ENCODE measurements at places on chromosomes 6 and 20.
A peak's percentile ranks its signal among the peaks of the same experiment; 100 is the strongest.

DNA sequence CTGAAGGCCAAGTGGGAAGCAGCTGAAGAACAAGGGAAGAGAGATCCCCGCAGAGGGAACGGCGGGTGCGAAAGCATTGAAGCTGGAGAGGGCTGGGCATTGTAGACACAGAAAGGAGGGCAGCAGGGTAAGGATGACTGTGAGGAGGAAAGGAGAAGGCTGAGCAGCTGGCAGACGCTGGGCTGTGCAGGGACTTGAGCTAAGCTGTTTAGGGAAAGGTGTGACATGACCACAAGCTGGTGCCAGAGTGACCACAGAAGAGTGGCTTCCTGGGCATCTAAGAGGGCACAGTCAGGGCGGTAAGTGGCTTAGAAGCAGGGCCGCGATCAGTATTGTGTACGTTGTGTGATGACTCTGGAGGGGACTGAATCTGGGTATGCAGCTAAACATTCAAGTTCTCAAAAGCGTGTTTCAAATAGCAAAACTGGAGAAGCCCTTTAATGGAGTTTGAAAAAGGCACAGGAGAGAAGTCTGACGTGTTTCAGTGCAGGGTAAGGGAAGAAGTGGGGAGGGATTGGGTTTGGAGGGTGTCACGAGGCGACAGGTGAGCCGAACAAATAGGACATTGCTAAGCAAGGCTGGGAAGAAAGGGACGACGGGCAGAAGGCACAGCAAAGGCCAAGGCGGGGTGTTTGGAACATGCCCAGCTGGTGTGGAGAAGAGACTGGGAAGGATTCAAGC lies 46.1 kb upstream of the ARFGEF2 start:
- DNase-seq, result no peak

- no peak for DNase-seq
These were observed 57.1 kb upstream of the NNAT start for GRCh38 chr20:37463726-37464494.

DNA sequence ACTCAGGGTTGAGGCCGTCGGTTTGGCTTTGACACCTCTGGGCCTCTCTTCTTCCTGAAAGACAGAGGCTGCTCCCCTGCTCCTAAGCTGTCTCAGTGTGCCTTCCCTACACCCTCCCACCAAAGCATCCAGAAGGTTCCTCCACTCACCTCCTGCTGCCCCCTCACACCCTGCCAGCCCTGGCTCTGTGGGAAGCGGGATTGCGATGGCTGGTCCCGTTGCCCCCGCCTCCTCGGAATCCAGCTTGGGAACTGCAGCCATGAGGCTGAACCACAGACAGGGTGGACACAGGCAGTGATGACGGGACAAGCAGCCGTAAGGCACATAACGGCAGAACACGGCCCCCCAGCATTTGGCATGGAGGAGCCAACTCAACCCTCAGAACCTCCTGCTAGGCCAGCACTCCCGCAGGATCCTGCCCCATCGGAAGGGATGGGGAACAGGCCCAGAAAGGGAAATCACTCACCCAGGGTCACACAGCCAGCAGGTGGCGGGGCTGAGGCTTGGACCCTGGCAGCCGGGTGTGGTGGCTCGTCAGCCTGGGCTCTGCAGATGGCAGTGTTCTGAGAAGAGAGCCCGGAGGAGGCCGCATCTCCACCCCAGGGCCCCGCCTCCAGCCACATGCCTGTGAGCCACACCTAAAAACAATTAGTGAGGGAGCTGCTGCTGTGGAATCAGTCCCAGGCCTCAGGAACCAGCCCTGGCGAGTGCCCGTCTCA lies 139.6 kb downstream of the PHACTR3 start:
- no peak for DNase-seq

GRCh38 chr6:2111162-2111677 lies 134.2 kb downstream of the GMDS start:
- no peak for DNase-seq

GRCh38 chr6:168666699-168667427 lies 225.9 kb downstream of the SMOC2 start:
- DNase-seq, result no peak

- no peak for DNase-seq
These were observed 38.2 kb downstream of the SAMD5 start for GRCh38 chr6:147546501-147547368.

DNA sequence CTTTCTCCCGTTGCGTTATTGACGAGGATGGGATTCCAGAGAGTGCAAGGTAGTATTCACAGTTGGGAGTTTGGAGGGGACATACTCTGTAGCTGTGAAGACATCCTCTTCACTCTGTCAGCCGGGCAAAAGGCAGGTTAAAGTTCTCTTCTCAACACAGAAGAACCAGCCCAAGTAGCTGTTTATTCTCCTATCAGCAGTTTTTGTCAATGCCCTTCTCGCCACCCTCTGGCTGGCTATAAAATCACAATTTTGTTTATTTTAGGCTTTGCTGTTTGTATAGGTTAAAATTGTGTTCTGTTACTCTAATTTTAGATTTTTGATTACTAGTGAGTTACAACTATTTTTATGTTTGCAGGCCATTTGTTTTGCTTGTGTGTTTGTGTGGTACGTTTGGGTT lies 37.9 kb upstream of the MAS1 start:
- DNase-seq, result no peak

GRCh38 chr6:30862156-30862875 lies 22.0 kb upstream of the DDR1 start:
- no peak for DNase-seq

GRCh38 chr6:89734526-89734925 lies 85.1 kb downstream of the MDN1 start:
- no peak for DNase-seq

GRCh38 chr6:157430834-157431233 lies 49.8 kb downstream of the ZDHHC14 start:
- no peak for DNase-seq

DNA sequence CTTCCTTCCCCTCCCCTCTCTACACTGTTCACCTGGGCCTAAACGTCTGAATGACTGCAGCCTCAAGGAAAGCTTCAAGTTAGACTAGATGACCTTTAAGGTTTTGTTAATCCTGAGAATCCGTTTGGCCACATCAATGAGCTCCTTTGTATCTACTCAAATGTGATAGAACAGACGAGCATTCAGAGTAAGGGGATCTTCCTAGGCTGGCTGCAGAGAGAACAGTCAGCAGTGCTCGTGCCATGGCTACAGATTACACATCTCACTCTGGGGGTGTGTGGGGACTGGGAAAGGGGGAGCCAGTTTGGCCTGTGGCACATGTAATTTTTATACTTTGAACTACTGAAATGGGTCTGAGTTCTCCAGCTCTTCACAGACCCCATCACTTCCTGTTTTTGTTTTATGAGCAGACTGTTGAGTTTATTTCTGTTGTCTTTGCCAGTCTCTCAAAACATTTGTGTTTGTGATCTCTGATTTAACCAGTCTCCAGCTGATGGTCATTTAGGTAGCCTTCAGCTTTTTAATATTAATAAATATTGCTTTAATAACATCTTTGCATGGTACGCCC lies 50.9 kb downstream of the KCNS1 start:
- DNase-seq, result no peak

DNA sequence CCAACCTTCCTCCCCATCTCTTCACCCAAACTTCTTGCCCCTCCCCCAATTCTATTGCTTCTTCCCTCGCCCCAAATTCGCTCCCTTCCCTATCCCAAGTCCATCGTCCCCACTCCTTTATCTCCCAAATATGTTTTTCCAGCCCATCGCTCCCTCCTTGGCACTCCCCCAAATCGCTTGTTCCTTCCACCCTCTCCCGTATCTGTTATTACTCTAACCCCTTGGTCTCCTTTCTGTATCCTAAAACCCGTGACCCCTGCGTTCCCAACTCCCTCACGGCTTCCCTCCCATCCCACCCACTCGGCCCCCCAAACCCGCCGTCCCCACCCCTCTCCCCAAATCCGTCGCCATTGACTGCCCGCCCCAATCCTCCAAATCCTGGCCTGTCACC lies 584 bp downstream of the MTCH1 start:
- DNase-seq, result no peak

DNA sequence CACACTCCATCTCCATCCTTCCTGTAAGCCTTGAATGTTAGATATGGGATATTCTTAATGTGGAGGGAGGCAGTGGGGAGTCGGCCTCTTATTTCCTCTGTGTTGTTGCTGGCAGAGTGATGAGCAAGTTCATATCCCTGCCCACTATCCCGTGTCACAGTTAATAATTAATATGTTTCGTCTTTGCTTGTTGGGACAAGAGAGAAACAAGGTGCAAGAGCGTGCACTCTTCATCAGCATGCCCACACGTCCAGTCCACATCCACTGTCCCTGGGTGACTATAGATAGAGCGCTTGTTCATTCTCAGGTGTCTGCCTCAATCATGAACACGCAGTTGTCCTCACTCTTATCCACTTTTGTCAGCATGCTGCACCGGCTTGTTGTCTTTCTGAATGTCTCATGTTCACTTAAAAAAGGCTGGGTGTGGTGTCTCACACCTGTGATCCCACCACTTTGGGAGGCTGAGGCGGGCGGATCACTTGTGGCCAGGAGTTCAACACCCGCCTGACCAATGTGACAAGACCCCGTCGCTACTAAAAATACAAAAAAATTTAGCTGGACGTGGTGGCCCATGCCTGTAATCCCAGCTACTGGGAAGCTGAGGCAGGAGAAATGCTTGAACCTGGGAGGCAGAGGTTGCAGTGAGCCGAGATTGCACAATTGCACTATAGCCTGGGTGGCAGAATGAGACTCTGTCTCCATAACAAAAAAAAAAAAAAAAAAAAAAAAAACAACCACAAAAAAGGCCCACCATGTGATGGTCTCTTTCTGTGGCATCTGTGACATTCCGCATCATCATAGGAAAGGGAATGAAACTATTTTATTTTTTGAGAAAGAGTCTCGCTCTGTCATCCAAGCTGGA lies 34.2 kb downstream of the PPP1R3G start:
- no peak for DNase-seq

GRCh38 chr6:111770263-111771093 lies 102.8 kb downstream of the FYN start:
- DNase-seq, result no peak

GRCh38 chr6:131685266-131685780 lies 15.9 kb downstream of the OR2A4 start:
- DNase-seq, result no peak

- peak; percentile 90 for DNase-seq
These were observed 6.2 kb upstream of the SOX4 start for GRCh38 chr6:21587179-21587960.

GRCh38 chr6:169961772-169962561 lies 210.5 kb downstream of the ERMARD start:
- no peak for DNase-seq

DNA sequence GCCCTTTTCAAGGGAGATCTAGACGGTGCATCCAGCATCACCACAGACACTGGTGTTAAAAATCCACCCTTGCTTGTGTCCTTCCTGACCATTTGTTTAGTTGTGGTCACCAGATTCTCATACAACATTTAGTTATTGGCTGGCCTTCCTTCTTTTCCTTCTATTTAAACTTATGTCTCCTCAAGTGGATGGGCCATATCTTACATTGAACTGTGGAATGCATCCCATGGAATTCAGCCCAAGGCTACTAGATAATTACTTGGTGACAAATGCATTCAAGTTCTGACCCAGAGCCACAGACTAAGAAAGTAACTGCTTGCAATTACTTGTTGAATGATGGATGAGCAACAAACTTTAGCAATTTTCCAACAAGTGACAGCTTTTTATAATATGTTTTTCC lies 198.9 kb upstream of the SSTR4 start:
- DNase-seq, result no peak

- DNase-seq, result peak; percentile 39
These were observed 95.4 kb downstream of the MAP3K5 start for GRCh38 chr6:136696783-136697364.

GRCh38 chr6:98769546-98769945 lies 64.8 kb upstream of the POU3F2 start:
- DNase-seq, result peak; percentile 61

GRCh38 chr6:111469543-111469942 lies 13.5 kb downstream of the REV3L start:
- DNase-seq, result peak; percentile 26

GRCh38 chr6:4421837-4422236 lies 286.5 kb upstream of the ECI2 start:
- DNase-seq, result no peak

DNA sequence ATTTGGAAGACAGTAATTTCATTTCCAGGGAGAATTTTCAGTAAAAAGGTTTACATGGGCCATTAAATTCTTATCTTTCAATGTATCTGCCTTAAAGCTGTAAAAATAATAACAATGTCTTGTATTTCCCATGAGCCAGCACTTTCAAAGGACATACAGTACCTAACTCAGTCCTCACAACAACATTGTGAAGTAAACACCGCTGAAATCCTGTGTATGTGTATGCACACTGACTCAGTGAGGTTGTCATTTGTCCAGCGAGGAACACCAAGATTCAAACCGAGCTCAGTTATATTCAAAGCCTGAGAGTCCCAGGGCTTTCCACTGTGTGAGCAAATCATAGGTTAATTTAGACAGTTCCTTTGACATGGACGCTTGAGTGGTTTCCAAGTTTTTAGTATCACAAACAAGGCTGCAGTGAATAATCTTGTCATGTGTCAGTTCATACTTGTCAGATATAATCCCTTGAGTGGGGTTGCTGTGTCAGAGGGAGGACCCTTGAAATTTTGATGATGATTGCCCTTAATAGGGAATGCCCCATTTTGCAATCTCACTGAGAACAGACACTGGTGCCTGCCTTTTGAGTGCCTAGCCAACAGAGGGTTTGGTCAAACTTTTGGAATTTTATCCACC lies 50.0 kb upstream of the SLC22A23 start:
- no peak for DNase-seq

GRCh38 chr6:117440706-117441525 lies 15.2 kb upstream of the ROS1 start:
- DNase-seq, result no peak

- peak; percentile 1 for DNase-seq
These were observed 251.4 kb upstream of the MANEA start for GRCh38 chr6:95325916-95326315.
